Forelimb muscle (tissue), 1 donor: ENCODE measurements at places on chromosomes 2 and 18.

DNA sequence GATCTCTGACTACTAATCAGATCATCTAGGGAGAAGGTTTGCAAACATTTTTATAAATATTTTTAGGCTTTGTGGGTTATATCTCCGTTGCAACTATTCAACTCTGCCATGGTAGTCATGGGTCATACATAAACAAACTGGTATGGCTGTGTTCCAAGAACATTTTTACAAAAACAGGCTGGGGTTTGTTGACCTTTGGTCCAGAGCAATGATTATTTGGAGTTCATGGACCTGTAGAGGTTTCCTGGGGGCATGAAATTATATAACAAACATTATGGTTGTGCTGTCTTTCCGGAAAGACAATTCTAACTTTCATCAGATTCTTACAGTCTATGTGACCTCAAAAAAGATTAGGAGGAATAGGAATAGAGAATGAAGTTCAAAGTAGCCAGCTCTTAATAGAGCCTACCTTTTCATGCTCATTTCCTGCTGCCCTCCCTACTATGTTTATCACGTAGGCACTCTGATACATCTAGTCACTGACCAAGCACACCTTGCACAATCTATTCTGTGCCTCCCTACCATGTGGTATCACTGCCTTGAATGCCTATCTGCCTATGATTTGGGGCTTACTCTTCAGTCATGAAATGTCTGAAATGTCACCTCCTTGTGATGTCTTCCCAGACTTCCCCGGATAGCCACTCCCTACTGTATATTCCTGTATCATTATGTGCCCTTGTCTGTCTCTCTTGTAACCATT, 102.4 kb upstream of the SCN1A start:
- no peak for DNase-seq

DNA sequence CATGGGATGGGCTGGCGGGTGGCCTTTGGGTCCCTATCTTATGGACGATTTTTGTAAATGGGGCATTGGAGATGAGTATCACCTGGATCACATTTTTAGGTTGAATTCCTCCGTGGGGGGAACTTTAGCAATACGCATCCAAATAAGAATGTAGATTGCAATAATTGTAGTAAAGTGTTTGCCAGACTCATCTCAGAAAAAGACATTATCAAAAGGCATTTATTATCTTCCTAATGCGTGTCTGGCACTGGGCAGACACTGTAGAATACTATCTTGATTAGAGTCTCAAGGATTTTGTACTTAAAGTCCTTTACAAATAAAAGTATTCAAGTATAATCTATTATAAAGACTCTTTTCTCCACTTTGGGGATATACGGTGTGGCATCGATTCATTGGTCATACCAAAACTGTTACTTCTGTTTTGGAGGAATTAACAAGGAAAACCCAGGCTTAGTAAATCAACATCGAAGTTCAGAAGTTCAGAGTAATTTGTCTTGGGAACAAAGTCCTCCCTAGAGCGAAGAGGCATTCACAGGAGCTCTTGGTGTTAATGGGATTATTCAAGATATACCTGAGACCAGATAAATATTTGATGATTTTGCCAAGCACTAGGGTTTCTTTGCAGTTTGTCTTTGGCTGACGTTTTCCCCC, 578 bp upstream of the ACKR3 start:
- DNase-seq: no peak

- DNase-seq: no peak
Measured at GRCh38 chr2:224263571-224264043, 138.3 kb downstream of the FAM124B start.

DNA sequence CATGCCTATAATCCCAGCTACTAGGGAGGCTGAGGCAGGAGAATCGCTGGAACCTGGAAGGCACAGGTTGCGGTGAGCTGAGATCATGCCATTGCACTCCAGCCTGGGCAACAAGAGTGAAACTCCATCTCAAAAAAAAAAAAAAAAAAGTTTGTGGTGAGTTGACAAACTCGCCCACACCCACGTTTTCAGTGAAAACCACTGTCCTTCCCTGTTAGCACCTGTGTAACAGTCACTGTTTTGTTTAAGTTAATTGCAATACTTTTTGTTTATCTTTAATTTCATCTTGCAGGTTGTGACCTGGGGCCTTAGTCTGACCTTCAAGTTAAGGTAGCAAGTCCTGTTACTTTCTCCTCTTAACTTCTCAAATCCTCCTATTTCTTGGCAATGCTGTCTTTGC, 65.5 kb upstream of the SKOR2 start:
- no peak for DNase-seq

DNA sequence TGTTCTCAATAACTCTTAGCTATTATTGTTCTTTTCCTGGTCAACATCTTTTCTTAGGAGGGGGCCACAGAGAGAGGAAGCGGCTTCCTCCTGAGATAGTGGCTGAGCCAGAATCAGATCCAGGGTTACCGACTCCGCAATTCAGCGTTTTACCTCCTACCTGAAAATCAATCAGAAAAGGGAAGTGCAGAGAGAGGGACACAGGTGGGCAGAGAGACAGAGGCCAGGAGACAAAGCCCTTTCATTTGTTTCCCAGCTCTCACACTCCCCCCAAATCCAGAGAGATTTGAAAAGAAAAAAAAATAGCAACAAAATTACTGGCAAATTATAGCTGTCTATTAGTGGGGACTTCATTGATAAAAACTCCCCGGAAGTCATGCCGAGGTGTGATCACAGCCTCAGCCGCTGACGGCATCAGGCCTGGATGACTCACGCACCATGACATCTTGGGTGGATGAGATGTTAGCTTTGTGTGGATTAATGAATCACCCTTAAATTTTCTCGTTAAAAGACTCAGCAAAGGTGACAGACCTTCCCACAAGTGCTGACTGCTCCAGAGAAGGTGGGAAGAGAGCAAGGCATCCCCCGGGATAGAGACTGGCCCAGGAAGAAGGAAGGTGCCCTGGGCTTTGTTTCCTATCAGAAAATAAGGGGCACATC, 120.7 kb downstream of the LOXHD1 start:
- no peak for DNase-seq

DNA sequence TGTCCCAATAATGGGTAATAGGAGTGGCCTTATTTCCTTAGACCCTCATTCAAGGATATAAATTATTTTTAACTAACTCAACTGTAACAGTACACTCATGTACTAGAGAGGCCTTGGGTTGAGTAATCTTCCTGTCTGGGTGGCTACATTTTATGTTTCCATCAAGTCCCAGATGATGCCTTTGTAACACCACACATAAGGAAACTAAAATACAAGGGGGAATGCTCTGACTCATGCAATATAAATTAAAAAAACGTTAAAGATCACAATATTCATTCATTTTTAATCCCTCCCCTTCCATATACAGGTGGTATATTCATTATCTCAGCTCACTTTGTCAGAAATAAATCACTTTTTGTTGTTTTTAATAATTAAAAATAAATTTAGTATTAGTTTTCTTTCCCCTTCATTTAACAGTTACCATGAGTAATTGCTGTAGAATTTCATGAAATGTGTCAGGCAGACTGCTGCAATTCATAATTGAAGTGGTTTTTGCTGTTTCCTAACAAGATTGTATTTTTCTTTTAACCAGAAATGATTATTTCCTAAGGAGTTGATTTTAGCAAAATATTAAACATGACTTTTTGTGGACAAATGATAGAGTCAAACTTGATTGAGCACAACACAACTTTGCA, 1403.6 kb downstream of the SUCLG1 start:
- DNase-seq: no peak

DNA sequence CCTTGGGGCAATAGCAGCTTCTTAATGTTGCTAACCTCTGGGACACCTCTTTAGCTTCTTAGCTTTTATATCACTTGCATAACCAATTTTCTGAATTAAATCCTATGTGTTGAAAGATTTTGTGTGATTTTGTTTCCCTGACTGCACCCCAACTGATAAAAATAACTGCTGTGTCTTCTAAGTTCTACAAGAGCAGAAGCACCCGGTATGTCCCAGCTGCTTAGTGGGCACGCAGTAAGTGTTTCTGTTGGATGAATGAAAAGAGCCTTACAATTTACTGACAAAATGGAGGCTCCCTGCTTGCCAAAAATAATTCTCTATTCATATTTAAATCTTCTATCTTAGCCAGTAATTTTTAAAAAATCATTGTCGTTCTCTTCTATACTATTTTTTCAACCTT, 53.1 kb upstream of the GALNT5 start:
- no peak for DNase-seq

DNA sequence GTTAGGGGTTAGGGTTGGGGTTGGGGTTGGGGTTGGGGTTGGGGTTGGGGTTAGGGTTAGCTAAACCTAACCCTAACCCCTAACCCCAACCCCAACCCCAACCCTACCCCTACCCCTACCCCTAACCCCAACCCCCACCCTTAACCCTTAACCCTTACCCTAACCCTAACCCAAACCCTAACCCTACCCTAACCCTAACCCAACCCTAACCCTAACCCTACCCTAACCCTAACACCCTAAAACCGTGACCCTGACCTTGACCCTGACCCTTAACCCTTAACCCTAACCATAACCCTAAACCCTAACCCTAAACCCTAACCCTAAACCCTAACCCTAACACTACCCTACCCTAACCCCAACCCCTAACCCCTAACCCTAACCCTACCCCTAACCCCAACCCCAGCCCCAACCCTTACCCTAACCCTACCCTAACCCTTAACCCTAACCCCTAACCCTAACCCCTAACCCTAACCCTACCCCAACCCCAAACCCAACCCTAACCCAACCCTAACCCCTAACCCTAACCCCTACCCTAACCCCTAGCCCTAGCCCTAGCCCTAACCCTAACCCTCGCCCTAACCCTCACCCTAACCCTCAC, 24.1 kb upstream of the RABL2A start:
- DNase-seq: no peak

DNA sequence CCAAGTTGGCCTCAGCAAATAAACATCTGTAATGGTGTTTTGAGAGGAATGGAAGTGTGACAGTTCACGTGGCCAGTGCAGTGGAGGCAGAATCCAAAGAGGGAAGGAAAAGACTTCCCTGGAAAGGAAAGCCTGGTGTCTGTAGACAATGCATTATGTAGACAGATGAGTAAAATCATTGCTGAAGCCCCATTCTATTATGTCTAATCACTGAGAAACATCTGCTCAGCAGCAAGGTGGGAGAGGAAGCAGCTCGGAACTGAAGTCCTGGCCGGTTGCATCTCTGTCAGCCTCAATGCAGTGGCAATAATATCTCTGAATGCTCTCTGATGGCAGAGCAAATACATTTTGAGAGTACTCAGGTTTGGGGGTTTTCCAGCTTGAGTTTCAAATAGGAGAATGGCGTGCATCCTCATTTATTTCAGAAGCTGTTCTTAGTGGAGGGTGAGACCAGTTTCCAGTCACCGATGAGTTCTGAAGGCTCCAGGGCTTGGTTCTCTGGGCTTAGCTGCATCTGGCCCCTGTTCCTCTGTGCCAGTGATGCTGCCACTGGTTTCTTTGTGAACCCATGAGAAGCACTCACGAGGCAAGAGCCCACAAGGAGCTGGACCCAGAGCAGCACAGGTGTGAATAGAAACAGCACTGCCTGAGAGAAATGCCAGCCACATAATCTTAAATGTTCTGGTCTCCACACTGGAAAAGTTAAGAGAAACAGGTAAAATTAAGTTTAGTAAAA, 63.3 kb downstream of the RPIA start:
- DNase-seq: no peak

GRCh38 chr2:98702858-98703620, 27.9 kb downstream of the MGAT4A start:
- DNase-seq: no peak

- no peak for DNase-seq
Measured at GRCh38 chr2:216607277-216607560, 26.0 kb upstream of the IGFBP2 start.

- DNase-seq: no peak
Measured at GRCh38 chr18:54327818-54328217, 29.8 kb downstream of the STARD6 start.
